SIG-M5 (cell line): ENCODE measurements at places on chromosomes 12 and 14.

DNA sequence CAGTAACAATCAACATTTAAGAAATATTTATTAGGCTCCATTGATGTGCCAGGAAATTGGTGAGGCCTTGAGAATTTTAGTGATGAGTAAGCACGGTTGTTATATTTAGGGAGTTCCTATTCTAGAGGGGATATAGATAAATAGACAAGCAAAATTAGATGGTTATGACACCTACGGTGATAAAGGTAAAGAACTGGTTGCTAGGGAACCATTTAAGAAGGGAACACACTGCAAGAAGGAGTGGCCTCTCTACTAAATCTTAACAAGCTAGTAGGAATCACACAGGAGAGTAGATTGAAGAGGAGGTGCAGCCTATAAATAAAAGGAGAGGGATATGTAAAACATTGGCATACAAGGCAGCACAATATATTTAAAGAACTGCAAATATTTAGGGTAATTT is 155.2 kb downstream of the LRIG3 start:
- DNase-seq = no peak

- DNase-seq = no peak
Measured at GRCh38 chr12:69916544-69917235, 91.7 kb downstream of the MYRFL start.

DNA sequence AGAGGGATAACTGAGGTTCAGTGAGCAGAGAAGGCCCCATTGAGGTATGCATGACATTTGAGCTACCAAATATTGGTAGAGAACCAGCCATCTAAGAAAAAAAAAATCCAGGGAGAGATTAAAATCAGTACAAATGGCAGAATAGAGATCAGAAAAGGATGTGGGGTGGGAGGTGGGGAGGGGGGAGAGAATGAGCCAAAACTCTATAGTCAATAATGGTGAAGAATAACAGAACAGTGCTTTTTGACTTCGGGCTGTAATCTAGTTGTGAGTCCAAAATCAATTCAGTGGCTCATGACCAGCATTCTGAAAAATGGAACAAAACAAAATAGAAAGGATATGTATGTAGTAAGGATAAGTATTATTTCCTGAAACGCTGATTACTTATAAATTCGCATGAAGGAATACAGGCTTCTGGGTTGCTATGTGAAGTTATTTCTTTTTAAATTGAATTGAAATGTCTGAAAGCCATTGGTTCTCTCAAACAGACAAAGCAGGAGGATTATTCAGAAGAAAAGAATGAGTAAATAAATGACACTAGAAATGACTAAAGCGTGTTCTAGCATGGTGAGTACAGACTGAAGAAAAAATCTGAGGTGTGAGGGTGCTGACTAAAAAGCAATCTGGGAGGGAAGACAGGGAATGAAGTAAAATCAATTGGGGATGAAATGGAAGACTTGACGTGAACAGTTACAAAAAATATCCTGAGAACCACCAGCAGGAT is 72.4 kb downstream of the ATP2B1 start:
- DNase-seq = no peak

GRCh38 chr14:70018713-70019211 is 139.5 kb downstream of the SMOC1 start:
- DNase-seq = no peak

- DNase-seq = no peak
Measured at GRCh38 chr12:12784911-12785814, at the start of gene APOLD1. TSS of gene APOLD1 (plus strand) at chr12:12785659. CDS start at chr12:12785692, 33 bp downstream.

- no peak for DNase-seq
Measured at GRCh38 chr12:94269316-94269999, 121.1 kb downstream of the PLXNC1 start.

GRCh38 chr12:1355396-1355795 is 239.0 kb downstream of the FBXL14 start:
- DNase-seq = no peak

DNA sequence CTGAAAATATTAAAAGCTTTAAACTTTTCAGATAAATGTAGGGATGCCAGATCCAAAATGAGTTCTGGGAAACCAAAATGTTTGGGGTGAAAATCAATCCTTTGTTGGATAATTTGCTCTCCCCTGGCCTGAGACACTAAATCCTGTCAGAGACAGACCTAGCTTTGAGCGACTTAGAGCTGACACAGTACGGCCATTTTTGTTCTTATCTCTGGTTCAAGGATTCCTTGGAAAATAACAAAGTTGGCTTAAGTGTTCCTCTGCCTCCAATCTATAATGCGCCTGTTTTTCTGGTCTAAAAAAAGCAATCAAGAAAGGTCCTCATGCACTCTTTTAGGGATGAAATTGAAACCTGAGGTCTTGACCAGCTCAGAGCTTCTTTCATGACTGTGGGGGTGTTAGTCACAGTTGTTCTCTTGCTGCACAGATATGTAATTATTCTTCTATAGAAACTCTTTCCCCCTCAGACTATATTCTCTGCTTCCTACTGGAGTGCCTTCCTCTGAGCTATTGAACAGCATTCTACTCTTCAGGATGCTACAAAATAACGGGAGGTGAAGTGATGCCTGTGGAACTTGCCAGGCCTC is 52.3 kb upstream of the EGLN3 start:
- no peak for DNase-seq

- DNase-seq = no peak
Measured at GRCh38 chr12:6692888-6693287, 3.7 kb upstream of the ZNF384 start.

DNA sequence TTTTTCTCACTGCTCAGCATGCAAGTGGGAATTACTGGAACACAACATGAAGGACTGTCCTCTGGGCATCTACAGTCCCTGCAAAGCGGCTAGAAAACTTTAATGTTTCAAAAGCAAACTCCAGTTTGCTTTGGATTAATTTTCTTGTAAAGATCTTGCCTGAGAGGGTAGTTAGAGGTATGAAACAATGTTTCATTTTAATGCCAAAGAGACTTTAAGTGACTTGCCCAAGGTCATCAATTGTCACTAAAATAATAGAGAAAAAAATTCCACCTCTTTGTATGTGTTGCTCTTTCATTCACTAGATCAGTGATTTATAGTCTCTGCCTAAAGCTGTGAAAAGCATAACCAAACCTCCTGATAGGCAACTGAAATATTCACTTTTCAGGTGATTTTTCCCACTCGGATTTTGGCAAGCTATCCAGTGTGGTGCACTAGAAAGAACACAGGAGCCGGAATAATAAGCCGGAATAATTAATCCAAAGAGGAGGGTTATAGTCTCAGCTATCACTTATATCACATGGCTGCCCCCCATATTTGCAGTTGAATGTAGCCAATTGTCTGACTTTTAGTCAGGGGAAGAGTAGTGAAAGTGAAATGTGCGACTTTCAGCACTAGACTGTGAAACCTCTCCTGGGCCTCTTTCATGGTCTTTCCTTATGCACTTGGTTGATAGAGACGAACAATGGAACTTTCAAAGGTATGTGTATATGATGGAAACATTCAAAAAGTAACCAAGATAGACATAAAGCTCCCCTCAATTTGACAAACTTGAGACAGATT is 107.7 kb downstream of the SLC6A15 start:
- DNase-seq = no peak

- DNase-seq = no peak
Measured at GRCh38 chr14:77037938-77038568, 9.5 kb upstream of the IRF2BPL start.

DNA sequence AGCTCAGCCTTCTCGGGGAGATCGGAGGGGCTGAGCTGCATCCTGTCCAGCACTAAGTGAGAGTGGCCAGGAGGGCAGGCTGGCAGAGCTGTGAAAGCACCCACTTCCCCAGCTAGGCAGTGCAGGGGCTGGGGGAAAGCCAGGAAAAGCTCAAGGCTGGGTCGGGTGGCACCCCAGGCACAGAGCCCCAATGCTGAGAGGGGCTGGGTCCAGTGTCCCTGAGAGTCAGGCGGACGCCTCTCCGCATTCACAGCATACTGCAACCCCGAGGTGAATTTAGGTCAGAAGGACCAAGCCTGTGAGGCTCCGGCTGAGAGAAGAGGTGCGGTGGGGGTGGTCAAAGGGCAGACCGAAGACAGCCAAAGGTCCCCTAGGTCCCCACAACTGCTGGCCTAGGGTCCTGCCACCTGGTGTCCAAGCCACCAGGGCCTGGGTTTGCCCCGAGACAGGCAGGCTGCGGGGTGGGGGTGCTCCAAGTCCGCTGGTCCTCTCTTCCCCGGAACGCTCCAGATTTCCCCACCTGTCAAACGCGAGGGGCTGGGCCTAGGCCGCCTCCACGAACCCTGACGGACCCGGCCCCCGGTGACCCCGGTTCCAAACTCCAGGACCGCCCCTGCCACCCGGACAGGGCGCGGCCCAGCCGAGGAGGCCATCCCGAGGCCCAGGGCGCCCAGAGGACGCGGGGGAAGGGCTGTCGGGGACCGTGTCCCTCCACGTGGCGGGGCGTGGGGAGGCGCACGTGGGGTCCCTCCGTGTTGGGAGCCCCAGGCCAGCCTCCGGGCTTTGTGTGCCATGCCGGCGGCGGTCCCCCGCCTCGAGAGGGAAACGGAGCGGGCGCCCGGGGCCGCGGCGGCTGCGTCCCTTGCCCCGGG is 527 bp downstream of the CAMKK2 start:
- DNase-seq = no peak

DNA sequence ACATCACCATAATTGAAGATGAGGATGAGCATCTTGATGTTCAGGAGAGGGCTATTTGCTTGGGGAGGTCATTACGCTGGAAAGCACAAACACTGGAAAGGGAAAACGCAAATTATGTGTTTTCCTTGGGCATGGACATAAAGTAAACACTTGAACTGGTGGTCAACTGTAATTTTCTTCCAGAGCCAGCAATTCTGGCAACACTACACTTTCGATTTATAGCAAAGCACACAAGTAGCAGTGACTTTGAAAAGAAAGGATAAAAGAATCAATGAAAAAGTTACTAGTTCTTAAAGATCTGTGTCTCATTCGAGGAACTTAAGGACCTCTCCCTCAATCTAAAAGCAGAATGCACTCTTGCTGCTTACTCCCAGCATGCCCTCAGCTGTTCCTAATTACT is 2.2 kb downstream of the CLEC14A start:
- DNase-seq = no peak

GRCh38 chr14:72766296-72766695 is 127.6 kb downstream of the DPF3 start:
- no peak for DNase-seq

DNA sequence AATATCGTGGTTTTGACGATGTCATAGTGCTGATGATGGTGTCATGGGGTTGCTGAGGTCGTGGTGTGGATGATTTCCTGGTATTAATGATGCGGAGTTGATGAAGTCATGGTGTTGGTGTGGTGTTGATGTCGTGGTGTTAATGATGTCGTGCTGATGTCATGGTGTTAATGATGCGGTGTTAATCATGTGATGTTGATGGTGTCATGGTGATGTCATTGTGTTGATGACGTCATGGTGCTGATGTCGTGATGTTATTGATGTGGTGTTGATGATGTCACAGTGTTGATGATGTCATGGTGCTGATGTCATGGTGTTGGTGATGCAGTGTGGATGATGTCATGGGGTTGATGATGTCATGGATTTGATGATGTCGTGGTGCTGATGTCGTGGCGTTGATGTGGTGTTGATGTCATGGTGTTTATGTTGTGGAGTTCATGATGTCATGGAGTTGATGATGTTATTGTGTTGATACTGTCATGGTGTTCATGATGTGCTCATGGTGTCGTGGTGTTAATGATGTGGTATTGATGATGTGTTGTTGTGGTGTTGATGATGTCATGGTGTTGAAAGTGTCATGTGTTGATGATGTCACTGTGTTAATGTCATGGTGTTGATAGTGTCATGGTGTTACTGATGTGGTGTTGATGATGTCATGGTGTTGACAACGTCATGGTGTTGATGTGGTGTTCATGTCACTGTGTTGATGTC is 48.5 kb upstream of the RIMBP2 start:
- DNase-seq = no peak

GRCh38 chr12:12979731-12980259 is 20.3 kb downstream of the HEBP1 start:
- DNase-seq = no peak

DNA sequence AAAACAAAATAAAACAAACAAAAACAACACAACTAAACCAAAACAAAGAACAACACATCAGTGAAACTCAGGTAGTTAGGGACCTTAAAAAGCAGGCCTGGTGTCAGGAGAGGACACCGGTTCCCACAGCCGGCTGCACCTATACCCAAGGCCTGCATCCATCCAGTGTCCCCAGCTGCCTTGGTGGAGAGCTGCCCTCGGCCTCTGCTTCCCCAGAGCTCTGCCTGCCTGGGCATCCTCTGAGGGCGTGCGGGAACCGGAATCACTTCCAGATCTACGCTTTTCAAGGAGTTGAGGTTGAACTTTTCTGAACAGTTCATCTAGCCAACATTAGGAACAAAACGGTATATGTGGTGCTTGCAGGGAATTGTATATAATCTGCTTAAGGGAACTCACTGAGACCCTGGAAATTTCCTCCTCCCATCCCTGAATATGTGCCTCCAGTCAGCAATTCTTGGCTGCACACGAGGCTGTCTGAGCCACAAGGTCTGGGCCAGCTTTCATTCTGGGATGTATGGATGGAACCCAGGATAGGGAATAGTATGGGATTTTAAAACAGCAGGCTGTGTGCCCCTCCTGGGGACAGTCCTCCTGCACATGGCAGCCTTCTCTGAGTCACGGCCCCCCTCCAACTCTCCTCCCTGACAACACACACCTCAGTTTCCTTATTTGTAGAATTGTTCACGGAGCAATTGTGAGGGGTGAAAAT is 319.0 kb upstream of the RTL1 start:
- no peak for DNase-seq

DNA sequence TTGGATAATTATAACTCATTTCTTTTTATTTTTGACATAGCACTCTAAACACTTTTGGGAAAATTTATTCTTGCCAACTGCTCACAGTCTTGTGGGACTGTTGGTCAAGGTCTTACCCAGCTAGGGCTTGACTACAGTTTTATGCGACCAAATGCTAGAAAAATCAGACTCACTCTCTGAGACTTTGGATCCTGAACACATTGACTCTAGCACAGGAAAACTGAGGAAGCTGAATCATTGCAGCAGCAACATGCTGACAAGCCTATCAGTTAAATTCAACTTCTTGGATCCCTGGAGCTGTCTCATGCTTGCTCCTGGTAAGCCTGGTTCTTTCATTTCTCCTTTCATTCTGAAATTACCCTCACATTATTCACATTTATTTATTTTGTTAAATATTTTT is 120.7 kb upstream of the TMTC2 start:
- DNase-seq = no peak

DNA sequence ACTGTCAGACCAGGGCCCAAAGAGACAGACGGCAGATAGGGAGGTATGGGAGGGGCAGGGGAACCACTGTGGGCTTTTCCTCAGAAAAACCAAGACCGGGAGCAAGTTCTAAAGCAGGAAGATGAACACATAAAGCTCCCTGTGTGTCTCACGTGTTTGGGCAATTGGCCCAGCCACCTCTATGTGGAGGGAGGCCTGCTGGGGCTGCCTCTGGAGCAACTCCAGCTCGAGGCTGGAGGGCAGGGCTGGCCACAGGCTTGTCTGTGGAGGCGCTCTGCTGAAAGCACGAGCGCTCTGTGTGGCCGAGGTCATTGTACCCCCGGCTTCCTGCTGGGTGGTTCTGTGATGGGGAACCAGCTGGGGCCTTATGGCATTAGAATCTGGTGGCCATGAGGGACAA is 36.4 kb downstream of the TRAFD1 start:
- DNase-seq = no peak

GRCh38 chr12:133130808-133131128 is 341 bp downstream of the ZNF10 start:
- DNase-seq = no peak
